ENCODE measurements at places on chromosomes 3 and 15. TPM values are rescaled to one million over a fixed set of nuclear protein-coding genes. Genes with fewer than 3 reads are reported as not detected.

The CCDC66 gene
- total RNA-seq, result 31.0 TPM

The INSYN1 gene
- total RNA-seq, result not detected

The GHSR gene
- total RNA-seq, result not detected

The LINS1 gene
- total RNA-seq, result 27.0 TPM

The PKM gene
- total RNA-seq, result 2,301 TPM

The C3orf38 gene
- total RNA-seq, result 24.1 TPM

DNA sequence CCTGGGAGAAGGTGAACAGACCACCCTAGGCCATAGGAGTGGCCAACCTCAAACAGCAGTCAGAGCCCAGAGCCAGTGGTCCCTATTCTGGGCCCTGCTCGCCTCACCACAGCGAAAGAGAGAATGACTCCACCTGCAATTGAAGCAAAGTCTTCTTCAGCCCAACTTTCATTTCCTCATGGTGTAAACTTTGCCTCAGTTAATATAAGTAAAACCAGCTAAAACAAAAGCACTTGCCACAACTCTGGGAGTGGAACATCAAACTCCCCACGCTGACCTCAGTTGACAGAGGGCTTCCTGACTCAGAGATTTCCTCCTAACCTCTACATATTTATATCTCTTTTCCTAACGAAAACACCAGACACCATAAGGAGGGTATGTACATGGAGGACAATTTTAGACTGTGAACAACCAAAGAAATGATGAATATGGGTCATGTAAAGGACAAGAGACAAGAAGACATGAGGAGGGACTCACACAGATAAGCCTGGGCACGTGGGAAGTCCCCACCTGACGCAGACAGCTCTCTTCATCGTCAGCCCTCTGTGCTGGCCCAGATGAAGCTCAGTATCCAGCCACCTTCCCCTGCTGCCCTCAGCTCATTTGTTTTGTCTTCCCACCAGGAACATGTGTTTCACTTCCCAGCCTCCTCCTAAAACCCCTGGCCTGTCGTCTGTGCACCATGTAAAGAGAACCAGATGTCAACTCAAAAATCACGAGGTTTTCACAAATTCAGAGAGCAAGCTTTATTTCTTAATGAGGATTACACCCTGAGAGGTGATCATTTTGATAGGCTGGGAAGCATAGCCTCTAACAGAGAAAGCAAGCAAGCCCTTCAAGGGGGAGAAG is 140.9 kb downstream of the KCNMB2 start:
- DNase-seq, result no peak
- no peaks in the 10 kb centered on the region for H3K27me3 ChIP-seq
- no peak overlapping the region for H3K27ac ChIP-seq
- no peaks in the 10 kb centered on the region for H3K36me3 ChIP-seq

GRCh38 chr3:112090887-112091586 is 4.8 kb downstream of the C3orf52 start:
- no peak for DNase-seq
- peaks cover 36% of the 10 kb centered on the region for H3K4me1 ChIP-seq
- peaks cover 3% of the 10 kb centered on the region for H3K36me3 ChIP-seq
- H3K27me3 ChIP-seq, result peaks cover 35% of the 10 kb centered on the region
- H3K4me3 ChIP-seq, result no peak overlapping the region
- no peak overlapping the region for H3K27ac ChIP-seq

DNA sequence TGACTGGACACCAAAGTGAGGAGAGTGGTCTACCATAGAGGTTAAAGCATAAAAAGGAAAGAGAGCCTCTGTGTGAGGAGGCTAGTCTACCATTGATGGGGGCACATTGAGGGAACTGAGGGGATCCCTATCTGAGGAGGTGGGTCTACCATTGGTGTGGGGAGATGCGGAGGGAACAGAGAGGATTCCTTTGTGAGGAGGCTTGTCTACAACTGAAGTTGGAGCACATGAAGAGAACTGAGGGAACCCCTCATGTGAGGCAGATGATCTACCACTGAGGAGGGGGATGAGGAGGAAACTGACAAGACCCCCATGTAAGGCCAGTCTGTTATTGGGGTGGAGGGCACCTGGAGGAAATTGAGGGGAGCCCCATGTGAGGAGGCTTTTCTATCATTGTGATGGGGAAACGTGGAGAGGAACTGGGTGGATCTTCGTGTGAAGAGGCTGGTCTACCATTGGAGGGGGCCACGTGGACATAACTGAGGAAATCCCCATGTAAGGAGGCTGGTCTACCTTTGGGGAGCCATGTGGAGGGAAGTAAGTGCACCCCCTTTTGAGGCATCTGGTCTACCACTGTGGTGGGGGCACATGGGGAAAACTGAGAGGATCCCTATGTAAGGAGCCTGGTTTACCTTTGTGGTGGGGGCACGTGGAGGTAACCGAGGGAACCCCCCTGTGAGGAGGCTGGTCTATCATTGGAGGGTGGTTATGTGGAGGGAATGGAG is 160.1 kb downstream of the FBLN2 start:
- H3K27ac ChIP-seq, result no peak overlapping the region
- H3K27me3 ChIP-seq, result peaks cover 12% of the 10 kb centered on the region
- no peak for DNase-seq
- no peak overlapping the region for H3K4me3 ChIP-seq

GRCh38 chr3:145333931-145334330 is 827.1 kb downstream of the PLOD2 start:
- no peak for DNase-seq
- no peak overlapping the region for H3K4me3 ChIP-seq
- H3K4me1 ChIP-seq, result no peaks in the 10 kb centered on the region
- no peaks in the 10 kb centered on the region for H3K36me3 ChIP-seq
- no peaks in the 10 kb centered on the region for H3K27me3 ChIP-seq
- H3K27ac ChIP-seq, result no peak overlapping the region

DNA sequence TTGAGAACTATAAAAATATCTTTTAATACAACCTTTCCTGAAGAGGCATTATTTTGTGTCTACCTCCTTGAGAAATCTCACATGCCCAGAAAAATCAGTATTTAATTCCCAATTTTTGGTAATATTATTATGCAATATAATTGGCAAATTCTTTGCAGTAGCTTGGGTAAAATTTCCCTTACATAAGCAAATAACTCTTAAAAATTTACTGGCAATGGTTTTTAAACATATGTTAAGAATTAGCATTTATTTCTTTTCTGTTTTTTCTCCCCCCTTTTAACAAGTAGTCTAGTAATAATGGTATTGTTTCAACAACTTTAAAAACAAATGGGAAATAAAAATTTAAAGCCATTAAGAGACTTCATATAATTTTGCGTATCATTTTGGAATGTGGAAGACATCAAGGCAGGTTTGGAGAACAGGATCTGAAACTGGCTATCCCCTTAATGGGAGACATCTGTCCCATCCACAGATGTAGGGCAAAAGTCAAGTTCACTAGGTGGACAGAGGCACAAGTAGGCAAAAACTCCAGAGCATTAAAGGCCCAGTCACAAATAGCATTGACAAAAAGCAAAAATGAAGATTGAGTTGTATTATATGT is 89.6 kb upstream of the AADACL2 start:
- H3K27ac ChIP-seq, result no peak overlapping the region
- no peaks in the 10 kb centered on the region for H3K36me3 ChIP-seq
- DNase-seq, result no peak
- no peak overlapping the region for H3K4me3 ChIP-seq
- H3K27me3 ChIP-seq, result peaks cover 7% of the 10 kb centered on the region

- no peak for DNase-seq
- H3K27me3 ChIP-seq, result peaks cover 6% of the 10 kb centered on the region
- H3K4me3 ChIP-seq, result no peak overlapping the region
Observed at GRCh38 chr15:31523655-31524049, 197.0 kb downstream of the KLF13 start.

- no peak for DNase-seq
- no peaks in the 10 kb centered on the region for H3K27me3 ChIP-seq
- H3K36me3 ChIP-seq, result no peaks in the 10 kb centered on the region
- no peaks in the 10 kb centered on the region for H3K4me1 ChIP-seq
Observed at GRCh38 chr3:119145128-119145499, 851 bp upstream of the TEX55 start.

- H3K4me1 ChIP-seq, result no peaks in the 10 kb centered on the region
- no peak overlapping the region for H3K27ac ChIP-seq
- no peaks in the 10 kb centered on the region for H3K36me3 ChIP-seq
- no peaks in the 10 kb centered on the region for H3K27me3 ChIP-seq
- H3K4me3 ChIP-seq, result no peak overlapping the region
- DNase-seq, result no peak
Observed at GRCh38 chr3:83122774-83123350, 1361.4 kb upstream of the GBE1 start.

GRCh38 chr3:97990624-97991292 is 18.5 kb upstream of the RIOX2 start:
- H3K4me1 ChIP-seq, result peaks cover 19% of the 10 kb centered on the region
- H3K27me3 ChIP-seq, result peaks cover 13% of the 10 kb centered on the region
- no peak for DNase-seq
- H3K4me3 ChIP-seq, result peak overlapping the region; percentile 26

GRCh38 chr3:129564981-129565644 is 22.1 kb downstream of the H1-8 start:
- H3K4me1 ChIP-seq, result no peaks in the 10 kb centered on the region
- no peaks in the 10 kb centered on the region for H3K27me3 ChIP-seq
- H3K4me3 ChIP-seq, result no peak overlapping the region
- H3K36me3 ChIP-seq, result no peaks in the 10 kb centered on the region
- no peak for DNase-seq

- DNase-seq, result peak; percentile 40
- no peaks in the 10 kb centered on the region for H3K27me3 ChIP-seq
Observed at GRCh38 chr15:28942046-28942445, 56.3 kb downstream of the APBA2 start.

- DNase-seq, result peak; percentile 49
- H3K27ac ChIP-seq, result peak overlapping the region; percentile 88
- H3K27me3 ChIP-seq, result no peaks in the 10 kb centered on the region
- H3K36me3 ChIP-seq, result peaks cover 41% of the 10 kb centered on the region
- peak overlapping the region; percentile 78 for H3K4me3 ChIP-seq
Observed at GRCh38 chr15:43749690-43750345, 3.6 kb downstream of the PDIA3 start.

DNA sequence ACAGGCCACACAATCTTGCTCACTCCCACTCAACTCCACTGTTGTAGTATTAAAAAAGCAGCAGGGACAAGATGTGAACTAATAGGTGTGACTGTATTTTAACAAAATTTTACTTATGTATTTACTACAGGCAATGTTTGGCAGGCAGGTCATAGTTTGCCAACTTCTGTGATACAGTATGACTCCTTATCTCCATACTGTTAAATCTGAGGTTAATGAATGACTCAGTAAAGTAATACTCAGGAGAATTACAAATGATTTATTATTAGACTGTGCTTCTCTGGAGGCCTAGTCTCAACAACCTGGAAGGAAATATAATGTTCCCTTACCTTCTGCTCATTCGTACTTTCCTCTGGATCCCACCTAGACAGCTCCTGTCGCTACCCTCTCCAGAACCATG is 258.6 kb upstream of the KCNMB2 start:
- H3K4me1 ChIP-seq, result no peaks in the 10 kb centered on the region
- H3K27ac ChIP-seq, result no peak overlapping the region
- H3K36me3 ChIP-seq, result peaks cover 11% of the 10 kb centered on the region
- no peak for DNase-seq
- no peak overlapping the region for H3K4me3 ChIP-seq

- no peak for DNase-seq
- H3K4me1 ChIP-seq, result no peaks in the 10 kb centered on the region
- no peak overlapping the region for H3K4me3 ChIP-seq
- no peaks in the 10 kb centered on the region for H3K27me3 ChIP-seq
Observed at GRCh38 chr3:44915702-44916438, 41.5 kb downstream of the TGM4 start.

DNA sequence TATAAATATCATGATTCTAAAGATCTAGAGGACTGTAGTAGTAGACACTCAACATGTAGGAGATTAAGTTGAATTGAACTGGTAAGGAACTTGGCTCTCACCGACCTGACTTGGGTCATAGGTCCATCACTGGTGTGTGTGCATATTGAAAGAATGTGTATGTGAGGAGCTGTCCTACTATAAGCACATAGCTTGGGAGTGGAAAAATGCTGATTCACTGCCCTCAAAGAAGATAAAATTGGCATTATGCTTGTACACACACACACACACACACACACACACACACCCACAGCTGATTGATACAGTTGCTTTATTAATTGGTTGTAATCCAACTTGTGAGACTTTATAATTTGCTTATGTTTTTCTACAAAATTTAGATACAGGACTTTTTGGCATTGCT is 411.0 kb upstream of the NR2F2 start:
- no peak overlapping the region for H3K27ac ChIP-seq
- DNase-seq, result no peak
- no peaks in the 10 kb centered on the region for H3K4me1 ChIP-seq
- H3K27me3 ChIP-seq, result peaks cover 8% of the 10 kb centered on the region
- H3K4me3 ChIP-seq, result no peak overlapping the region

DNA sequence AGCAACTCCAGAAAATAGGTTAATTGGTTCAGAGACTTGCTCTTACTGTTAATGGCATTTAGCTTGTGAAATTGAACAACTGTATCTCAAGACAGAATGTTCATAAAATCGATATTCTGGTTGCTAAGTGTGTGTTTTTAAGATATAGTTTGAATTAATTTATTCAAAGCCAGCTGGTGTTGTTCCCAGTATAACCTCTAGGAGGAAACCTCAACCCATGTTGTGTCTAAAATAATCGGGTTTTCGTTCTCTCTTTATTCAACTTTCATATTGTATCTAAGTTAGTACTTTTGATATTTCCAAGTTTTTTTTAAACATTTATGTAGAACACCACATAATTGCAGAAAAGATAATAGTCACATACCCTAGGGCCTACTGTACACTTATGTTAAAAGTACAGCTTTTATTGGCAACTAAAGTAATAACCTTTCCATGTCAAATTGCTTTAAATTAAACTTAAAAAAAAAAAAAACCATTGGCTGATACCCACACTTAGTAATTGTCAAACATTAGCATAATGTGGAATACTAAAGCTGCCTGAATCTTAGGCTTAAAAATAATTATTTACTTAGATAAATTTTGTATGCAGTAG is 90.9 kb downstream of the SAMMSON start:
- H3K27ac ChIP-seq, result no peak overlapping the region
- H3K27me3 ChIP-seq, result peaks cover 11% of the 10 kb centered on the region
- no peaks in the 10 kb centered on the region for H3K4me1 ChIP-seq
- no peaks in the 10 kb centered on the region for H3K36me3 ChIP-seq
- DNase-seq, result no peak

- H3K4me1 ChIP-seq, result no peaks in the 10 kb centered on the region
- DNase-seq, result no peak
- H3K27ac ChIP-seq, result no peak overlapping the region
Observed at GRCh38 chr3:126131881-126132750, 48.2 kb upstream of the SLC41A3 start.

All from activated naive CD8-positive, alpha-beta T cell treated with anti-CD3 and anti-CD28 coated beads for 36 hours (primary cell).